ENCODE measurements at places on chromosomes 1 and 21.
A peak's percentile ranks its signal among the peaks of the same experiment; 100 is the strongest.

GRCh38 chr1:196196486-196196885 is 411.8 kb downstream of the KCNT2 start:
- no peak for DNase-seq

- DNase-seq: peak; percentile 11
Observed at GRCh38 chr1:160539990-160540858, 17.2 kb upstream of the SLAMF6 start.

DNA sequence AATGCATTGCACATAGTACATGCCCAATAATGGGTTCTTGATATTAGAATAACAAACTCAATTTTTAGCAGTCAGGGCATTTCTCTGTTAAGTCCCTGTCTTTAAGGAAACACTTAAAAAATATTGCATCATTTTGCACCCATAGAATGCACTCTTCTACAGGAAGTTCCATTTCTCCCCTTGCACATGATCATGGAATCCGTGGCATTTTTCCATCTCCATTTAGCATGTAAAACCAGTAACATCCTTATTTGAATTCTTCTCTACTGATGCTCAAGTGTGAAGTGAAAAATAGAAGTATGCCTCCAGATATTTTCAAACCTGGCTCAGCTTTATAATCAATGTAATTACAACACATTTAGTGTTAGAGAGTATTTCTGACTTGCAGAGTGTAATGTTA is 192.8 kb downstream of the RWDD3 start:
- no peak for DNase-seq

DNA sequence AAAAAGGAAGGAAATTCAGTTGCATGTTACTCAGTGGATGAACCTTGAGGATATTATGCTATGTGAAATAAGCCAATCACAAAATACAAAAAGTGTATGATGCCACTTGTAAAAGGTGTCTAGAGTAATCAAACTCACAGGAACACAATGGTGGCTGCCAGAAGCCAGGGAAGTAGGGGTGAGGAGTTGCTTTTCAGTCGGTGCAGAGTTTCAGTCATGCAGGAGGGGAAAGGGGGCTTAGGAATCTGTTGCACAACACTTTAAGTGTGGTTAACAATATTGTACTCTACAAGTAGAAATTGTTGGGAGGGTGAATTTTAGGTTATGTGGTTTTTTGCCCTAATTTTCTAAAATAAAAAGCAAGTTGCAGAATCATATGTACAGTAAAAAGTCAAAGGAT is 184.2 kb upstream of the RAB4A start:
- no peak for DNase-seq

GRCh38 chr1:119372503-119373086 is 4.0 kb downstream of the HAO2 start:
- DNase-seq: no peak

DNA sequence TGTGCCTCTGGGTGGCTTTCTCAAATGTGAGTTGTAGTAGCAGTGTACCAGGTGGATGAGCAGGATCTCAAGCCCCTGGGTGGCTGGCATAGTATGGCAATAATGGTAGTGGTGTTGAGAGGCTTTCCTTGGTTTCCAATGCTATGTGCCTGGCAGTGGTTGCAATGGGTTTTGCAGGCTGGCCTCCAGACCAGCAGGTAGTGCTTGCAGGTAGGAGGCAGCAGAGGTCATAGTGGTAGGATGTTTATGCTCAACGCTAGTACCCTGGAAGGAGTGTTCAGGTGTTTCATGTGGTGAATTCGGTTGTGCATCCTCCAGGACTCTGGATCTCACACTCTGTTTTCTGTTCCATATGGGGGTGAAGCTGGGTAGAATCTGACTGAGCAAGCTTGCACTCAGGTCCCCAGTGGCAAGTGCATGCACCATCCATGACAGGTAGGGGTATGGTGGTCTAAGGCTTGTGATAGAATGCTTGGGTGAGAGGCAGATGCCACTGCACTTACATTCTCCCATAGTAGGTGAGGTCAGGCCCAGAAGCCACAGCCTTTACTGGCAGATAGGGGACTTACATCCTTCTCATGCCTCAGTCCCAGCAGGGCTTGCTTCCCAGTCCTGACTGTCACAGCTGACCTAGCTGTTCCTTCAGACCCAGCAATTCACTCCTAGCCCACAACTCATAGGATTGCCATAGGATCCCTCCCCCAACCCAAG is 410.5 kb upstream of the LRRC7 start:
- no peak for DNase-seq

- DNase-seq: no peak
Observed at GRCh38 chr1:116720364-116721038, 33.7 kb upstream of the CD2 start.

DNA sequence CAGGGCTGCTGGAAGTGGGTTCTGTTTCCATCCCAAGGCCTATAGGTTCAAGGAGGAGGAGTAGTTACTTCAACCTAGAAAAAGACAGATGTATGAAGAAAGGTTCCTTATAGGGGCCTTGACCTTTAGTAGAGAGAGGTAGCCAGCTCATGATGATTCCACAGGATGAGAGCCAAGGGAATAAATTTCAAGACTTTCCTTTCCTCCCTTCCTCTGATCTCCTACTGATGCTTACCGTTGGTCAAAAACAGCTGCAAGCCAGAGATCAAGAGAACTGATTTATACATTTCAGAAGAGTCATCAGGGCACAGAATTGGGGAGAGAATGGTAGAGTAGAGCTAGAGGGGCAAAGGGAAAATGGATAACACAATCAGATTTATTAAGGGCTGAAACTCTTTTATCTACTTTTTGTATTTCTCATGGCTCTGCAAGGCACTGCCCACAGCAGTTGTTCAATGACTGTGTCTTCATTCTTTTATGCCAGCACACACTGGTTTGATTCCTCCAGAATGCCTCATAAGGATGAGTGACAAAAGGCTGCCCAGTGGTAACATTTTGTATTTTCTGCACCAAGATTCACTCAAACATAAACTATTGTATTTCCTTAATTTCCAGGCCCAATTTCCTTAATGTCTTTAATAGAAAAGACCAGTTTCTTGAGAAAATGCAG is 37.4 kb downstream of the AK5 start:
- DNase-seq: no peak

GRCh38 chr1:30778154-30778978 is 20.8 kb upstream of the LAPTM5 start:
- DNase-seq: no peak

DNA sequence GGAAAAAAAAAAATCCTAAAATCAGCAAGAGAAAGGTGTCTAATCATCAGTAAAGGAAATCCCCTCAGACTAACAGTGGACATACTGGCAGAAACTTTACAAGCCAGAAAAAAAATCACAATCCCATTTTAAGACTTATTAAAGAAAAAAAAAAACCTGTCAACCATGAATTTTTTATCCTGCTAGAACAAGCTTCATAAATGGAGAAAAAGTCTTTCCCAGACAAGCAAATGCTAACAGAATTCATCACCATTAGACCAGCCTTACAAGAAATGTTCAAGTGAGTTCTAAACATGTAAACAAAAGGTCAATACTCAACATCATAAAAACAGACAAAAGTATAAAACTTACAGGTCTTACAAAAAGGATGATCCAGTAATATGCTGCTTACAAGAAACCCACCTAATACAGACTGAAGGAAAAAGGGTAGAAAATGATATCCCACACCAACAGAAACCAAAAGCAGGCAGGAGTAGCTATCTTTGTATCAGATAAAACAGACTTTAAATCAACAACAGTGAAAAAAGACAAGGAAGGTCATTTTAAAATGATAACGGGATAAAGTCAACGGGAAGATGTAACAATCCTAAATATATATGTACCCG is 129.6 kb downstream of the EVI5 start:
- no peak for DNase-seq

- DNase-seq: no peak
Observed at GRCh38 chr1:25695771-25696311, 79.2 kb downstream of the MAN1C1 start.

GRCh38 chr1:40734882-40735628 is 43.6 kb downstream of the NFYC start:
- DNase-seq: no peak

GRCh38 chr21:31343680-31344480 is at the start of gene TIAM1:
TIAM1 (minus strand) TSS chr21:31344261; CDS start chr21:31266972, 77,289 bp downstream.
- DNase-seq: no peak

DNA sequence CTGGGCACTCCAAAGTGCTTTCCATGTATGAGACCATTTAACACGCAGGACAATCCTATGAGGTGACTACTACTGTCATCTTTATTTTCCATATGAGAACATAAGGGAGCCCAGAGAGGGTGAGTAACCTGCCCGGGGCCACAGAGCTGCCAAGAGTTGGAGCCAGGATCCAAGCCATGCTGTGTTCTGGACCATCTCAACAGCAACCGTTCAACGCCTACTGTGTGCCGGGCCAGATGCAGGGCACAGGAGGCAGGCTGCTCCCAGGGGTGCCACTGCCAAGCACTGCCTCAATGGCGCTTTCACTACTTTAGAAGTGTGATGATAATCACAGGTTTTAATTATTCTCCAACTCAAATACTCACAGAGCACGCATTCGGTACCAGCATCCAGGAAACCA is 3.8 kb downstream of the ALDH4A1 start:
- no peak for DNase-seq

GRCh38 chr1:96214982-96215381 is 506.6 kb upstream of the PTBP2 start:
- no peak for DNase-seq

DNA sequence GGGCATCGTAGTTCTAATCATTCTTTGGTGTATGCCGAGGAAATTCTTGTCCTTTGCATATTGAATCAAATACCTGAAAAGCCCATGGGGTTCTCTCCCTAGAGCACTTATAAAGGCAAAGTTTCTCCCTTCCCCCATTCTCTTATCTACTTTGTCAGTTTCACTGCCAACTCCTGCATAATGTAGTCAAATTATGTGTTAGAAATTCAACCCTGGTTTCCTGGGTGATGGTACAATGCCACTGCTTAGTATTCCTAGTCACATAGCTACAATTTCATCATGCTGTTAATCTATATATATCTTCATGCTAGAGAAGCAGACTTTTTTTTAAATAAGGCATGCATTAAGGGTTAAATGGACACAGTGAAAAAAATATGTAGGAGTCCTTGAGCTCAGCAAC is 119.0 kb downstream of the PDE4B start:
- DNase-seq: no peak

DNA sequence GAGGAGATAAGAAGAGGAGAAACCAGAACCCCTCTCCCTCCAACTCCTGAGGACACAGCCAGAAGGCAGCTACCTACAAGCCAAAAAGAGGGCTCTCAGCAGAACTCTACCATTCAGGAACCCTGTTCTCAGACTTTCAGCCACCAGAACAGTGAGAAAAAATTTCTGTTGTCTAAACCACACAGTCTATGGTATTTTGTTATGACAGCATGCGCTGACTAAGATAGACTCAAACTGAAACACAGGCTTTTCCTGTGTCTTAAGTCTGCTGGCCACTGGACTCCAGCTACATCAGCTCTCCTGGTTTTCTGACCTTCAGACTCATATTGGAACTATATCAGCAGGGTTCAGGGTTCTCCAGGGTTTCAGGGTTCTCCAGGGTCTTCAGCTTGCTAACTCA is 126.5 kb upstream of the TNFSF4 start:
- DNase-seq: no peak

GRCh38 chr1:246063013-246063616 is 444.0 kb downstream of the SMYD3 start:
- DNase-seq: no peak

- DNase-seq: no peak
Observed at GRCh38 chr1:33397125-33397506, 33.8 kb downstream of the PHC2 start.

GRCh38 chr1:183515002-183515689 is 42.8 kb downstream of the SMG7 start:
- DNase-seq: no peak

- no peak for DNase-seq
Observed at GRCh38 chr1:192022827-192023226, 135.4 kb upstream of the RGS18 start.

- DNase-seq: no peak
Observed at GRCh38 chr1:61013946-61014667, 68.3 kb upstream of the NFIA start.

- DNase-seq: no peak
Observed at GRCh38 chr1:60813071-60813470, 269.3 kb upstream of the NFIA start.

DNA sequence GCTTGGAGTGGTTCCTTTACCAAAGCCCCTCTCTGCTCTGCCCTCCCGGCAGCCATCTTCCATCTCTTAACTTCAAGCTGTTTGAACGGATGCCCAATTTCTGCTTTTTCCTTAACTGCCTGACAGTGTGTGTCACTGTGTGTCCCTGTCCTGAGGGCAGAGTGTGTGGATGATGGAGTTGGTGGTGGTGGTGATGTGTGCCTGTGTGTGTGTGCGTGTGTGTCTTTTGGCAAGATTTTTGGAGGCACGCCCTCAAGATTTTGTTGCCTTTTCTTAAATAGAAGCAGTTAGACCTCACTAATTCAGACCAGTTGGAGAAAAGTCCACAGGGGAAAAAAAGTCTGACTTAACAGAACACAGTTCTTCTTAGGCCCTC is 30.3 kb downstream of the SERTAD4 start:
- no peak for DNase-seq

DNA sequence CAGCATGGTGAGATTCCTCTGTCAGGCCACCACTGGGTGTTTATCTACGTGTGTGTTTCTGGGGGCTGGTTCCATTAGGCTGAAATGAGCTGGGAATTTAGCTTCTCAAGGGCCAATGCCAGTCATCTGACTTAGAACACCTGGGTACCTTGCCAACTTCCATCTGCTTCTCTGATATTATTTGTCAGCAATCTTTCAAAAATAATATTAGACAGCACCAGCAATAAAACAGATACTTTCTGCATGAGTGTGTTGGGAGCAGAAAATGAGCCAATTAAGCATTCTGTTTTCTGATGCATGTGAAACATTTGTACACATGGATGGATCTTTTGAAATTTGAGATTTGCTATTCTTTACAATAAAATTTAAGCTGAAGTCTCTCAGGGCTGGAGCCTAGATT is 124.1 kb downstream of the RYR2 start:
- DNase-seq: no peak

DNA sequence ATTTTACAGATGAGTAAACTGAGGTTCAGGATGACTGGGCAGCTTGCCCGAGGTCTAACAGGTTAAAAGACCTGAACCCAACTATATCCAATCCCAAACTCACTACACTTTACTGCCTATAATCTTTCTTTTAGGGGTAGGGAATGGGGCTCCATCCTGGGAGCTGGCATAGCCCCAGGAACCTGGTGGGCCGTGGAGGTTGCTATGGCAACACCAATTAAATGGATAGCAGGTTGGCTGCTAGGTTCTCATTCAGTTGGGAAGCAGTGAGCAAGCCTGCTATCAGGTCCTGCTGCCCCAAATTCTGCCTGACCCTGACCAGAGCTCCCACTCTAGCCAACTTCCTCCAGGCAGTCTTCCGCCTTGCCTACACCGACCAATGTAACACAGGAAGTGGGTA is 40.9 kb downstream of the LRP8 start:
- DNase-seq: no peak

- no peak for DNase-seq
Observed at GRCh38 chr1:163240705-163241104, 38.0 kb upstream of the RGS5 start.

- DNase-seq: no peak
Observed at GRCh38 chr1:243623841-243624240, 226.2 kb downstream of the AKT3 start.

GRCh38 chr1:4256351-4256750 is 356.3 kb upstream of the C1orf174 start:
- no peak for DNase-seq
